Activated T-helper 9 cell treated with anti-CD3 and anti-CD28 coated beads, Interleukin-2, amount 50 U/mL, for 16 hours (primary cell): ENCODE measurements at places on chromosomes 2 and 18.

- DNase-seq = no peak
Observed at GRCh38 chr18:44927127-44927849, 246.6 kb downstream of the SETBP1 start.

DNA sequence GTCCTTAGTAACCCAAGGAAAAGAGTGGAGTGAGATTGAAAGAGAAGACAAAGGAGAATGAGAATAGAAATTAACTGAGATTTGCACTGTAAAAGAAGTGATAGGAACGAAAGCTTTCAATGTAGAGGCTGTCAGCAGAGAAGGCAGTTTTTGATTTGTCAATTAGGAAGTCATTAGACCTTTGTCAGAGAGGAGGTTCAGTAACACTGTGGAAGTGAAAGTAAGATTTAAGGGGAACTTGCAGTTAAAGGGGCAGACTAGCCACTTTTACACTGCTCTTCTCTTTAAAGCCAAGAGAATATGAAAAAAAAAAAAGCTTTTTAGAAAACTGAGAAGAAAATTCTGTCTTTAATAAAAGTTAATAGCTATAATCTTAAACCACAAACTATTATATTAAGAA is 11.5 kb upstream of the KYNU start:
- no peak for DNase-seq

DNA sequence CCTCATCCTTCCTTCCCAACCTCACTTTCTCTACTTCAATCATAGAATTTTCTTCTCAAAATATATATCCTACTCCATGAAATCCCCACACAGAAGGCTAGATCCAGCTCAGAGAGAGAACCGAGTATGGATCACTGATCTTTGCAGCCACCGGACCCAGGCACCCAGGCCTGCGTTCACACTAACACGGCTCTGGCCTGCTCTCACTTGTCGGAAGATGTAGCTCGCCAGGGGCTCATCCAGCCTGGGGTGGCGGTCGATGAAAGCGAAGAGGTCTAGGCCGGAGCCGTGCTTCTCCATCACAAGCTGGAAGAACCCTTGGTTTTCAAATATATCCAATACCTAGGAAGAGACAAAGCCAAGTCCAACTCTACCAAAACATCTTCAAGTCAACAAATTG is 12.7 kb upstream of the MTERF4 start:
- no peak for DNase-seq

- no peak for DNase-seq
Observed at GRCh38 chr2:11389052-11389420, 44.6 kb upstream of the ROCK2 start.

DNA sequence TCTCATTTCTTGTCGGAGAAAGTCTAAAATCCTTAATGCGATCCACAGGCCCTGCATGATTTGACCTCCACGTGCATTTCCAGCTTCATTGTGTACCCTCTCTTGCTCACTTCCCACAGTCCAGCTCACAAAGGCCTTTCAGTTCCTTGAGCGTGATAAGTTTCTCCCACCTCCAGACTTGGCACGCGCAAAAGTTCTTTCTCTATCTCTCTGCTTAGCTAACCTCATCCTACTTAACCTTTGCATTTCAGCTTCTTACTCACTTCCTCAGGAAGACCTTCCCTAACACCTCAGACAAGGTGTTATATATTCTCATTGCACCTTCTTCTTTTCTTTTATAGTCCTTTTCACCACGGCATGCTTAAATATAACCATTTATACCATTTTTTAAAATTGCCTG is 124.8 kb upstream of the XPO1 start:
- no peak for DNase-seq

GRCh38 chr2:169507698-169508097 is 1.8 kb upstream of the KLHL41 start:
- no peak for DNase-seq

DNA sequence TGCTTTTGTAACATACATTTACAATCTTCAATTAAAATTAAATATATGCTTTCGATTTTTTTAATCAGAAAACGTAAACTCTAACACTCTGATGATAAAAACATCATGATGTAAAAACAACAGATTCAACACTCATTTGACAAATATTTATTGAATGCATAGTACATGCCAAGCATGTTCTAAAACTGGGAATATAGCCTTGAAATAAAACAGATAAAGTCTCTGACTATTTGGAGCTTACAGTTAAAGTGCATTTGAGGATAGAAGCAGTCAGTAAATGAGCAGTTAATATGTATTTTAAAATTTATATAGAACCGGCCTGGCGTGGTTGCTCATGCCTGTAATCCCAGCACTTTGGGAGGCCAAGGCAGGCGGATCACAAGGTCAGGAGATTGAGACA is 47.8 kb downstream of the TMX3 start:
- no peak for DNase-seq
